ENCODE measurements at places on chromosomes 6 and 20.

DNA sequence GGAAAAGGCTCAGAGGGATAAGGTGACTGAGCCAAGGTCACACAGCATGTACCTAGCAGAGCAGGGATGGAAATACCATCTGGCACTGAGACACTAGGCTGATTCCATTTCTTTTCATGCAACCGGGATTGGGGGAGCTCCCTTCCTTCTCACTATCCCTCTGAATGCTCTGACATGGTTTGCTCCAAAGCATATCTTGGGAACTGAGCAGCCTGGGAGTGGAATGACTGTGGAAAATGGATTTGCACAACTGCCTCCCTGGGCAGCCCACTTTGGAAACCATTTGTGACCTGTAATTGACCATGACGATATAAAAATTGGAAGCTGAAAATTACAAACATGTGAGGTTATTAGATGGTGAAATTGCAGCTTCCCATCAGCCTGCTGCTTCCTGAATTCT, 309.0 kb upstream of the CHD6 start:
- no peak for DNase-seq

GRCh38 chr6:119311514-119312142, 37.9 kb downstream of the MAN1A1 start:
- no peak for DNase-seq

DNA sequence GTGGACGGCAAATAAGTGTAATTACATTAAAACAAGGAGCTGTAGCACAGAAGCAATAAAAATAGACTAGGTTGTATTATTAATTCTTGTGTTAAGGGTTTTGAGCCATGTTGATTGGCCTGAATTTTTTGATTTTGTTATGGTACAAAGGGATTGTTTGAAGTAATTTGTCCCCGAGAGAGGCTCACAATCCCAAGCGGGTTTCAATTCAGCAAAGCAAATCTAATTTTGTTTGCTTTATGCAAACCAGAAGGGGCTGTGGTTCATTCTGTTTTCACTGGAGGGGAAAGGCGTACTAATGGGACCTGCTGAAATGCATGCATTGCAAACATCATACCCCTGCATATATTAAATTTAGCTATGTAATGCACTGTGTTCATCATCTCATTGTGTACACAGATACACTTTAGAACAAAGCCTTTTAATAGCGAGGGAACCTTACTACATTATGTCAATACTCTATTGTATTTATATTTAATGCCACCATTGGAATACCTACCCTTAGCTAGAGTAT, 379.5 kb upstream of the POU3F2 start:
- no peak for DNase-seq

- DNase-seq = no peak
Measured at GRCh38 chr20:17350321-17350720, 123.5 kb downstream of the PCSK2 start.

DNA sequence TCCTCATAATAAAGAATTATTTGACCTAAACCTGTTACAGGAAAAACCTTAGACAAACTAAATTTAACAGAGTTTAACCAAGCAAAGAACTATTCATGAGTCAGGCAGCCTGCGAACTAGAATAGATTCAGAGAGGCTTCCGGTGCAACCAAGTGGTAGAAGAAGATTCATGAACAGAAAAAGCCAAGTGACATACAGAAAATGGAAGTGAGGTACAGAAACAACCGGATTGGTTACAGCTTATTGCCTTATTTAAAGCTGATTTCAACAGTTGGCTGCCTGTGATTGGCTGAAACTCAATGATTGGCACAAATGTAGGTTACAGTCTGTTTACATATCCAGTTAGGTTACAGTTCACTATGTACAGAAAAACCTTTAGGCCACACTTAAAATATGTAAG, 10.1 kb downstream of the PPP1R3G start:
- no peak for DNase-seq

Data from stimulated activated CD4-positive, alpha-beta T cell treated with anti-CD3 and anti-CD28 coated beads, Interleukin-1b, Interleukin-23, amount 100 ng/mL, for 48 hours (primary cell).